ENCODE measurements at places on chromosomes 11 and 22. TPM values are rescaled to one million over a fixed set of nuclear protein-coding genes. Genes with fewer than 3 reads are reported as not detected.

DCDC1 gene
- total RNA-seq, result 0.13 TPM

SLC22A9 gene
- not detected for total RNA-seq

MPZL3 gene
- total RNA-seq, result 3.8 TPM

JHY gene
- total RNA-seq, result 12.3 TPM

MRGPRE gene
- not detected for total RNA-seq

DLAT gene
- 18.2 TPM for total RNA-seq

DEFB108B gene
- not detected for total RNA-seq

HORMAD2 gene
- not detected for total RNA-seq

GP1BB gene
- total RNA-seq, result 12.5 TPM

MS4A18 gene
- total RNA-seq, result not detected

TBRG1 gene
- 46.5 TPM for total RNA-seq

Measured in gastroesophageal sphincter (tissue), 4 donors.